ENCODE measurements at places on chromosomes 3 and 15.

DNA sequence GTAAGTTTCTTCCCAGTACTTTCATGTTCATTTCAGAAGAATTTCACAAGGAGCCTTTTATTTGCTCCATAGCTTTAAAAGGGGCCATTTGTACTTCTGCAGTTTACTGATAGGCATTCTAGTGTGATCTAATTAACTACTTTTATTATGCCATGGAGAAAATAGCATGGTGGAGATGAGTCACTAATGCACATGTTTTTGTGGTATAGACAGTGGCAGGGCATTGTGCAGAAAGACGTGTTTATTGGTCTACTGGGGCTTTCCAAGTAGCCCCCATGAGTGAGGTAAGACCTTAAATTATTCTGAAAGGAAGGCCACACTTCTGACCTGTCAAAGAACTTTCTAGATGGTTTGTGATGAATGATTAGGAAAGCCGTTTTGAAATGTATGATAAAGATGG, 810.0 kb upstream of the NR2F2 start:
- DNase-seq: no peak

DNA sequence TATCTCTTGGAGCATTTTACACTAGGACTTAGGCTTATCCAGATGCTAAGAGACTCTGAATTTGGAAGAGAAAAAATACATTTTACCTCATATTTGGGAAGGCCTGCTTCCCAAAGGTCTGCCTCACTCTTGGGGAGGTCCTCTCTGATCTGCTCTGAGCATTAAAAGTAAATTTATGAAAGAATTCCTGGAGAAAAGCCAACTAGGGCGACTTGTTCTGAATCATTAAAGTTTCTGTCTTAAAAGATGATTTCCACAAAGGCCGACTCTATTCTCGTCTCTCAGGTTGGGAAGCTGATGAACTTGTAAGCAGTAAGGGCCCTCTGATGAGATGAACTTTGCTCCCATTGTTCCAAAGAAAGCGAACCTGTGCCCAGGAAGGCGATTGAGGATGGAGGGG, 48.7 kb upstream of the HES1 start:
- no peak for DNase-seq

- DNase-seq: no peak
Observed at GRCh38 chr3:96865605-96866004, 51.2 kb downstream of the EPHA6 start.

- no peak for DNase-seq
Observed at GRCh38 chr3:182220013-182220412, 508.3 kb downstream of the SOX2 start.

DNA sequence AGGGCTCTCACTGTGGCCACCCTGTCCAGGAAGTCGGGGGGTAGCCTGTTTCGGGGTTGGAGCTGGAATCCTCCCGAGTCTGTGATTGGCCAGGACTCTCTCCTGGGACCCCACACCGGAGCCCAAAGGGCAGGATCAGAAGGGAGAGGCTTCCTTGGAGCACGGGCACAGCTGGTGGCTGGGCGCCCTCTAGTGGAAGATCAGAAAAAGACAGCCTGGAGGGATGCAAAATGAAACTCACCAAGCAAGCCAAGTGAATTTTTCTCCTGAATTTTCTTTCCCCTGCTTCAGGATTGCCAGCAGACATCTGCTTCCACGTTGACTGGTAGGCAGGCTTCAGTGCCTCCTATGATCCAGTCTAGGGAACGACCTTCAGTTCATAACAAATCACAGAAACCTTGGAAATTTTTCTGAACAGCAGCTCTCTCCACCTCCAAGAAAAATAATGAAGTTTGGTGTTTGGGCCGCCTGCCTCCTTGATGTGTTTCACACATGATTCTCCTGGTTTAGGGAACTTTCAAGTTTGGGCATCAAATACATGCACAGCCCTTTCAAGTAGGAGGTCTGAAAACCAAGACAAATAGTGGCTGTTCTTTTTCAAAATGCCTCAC, 224.6 kb downstream of the VPS13C start:
- peak; percentile 65 for DNase-seq

DNA sequence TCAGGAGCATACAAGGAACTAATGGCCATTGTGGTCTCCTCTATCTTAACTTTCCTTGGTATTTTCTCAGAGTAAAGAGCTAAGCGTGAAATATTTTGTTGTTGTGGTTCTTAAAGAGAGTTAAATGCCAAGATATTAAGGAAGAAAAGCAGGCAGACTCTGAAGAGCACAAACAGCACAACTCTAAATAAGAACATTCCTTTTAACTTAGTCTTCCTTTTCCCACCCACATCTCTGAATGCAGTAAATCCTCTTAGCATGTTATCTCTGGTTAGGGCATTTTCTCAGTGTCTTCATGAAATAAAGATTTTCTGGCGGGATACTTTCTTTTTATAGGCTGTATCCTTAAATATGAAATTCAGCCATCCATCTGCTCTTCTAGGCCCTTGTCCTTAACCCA, 1.5 kb downstream of the GPR87 start:
- no peak for DNase-seq

- DNase-seq: no peak
Observed at GRCh38 chr3:183044547-183045229, 54.6 kb downstream of the MCCC1 start.

DNA sequence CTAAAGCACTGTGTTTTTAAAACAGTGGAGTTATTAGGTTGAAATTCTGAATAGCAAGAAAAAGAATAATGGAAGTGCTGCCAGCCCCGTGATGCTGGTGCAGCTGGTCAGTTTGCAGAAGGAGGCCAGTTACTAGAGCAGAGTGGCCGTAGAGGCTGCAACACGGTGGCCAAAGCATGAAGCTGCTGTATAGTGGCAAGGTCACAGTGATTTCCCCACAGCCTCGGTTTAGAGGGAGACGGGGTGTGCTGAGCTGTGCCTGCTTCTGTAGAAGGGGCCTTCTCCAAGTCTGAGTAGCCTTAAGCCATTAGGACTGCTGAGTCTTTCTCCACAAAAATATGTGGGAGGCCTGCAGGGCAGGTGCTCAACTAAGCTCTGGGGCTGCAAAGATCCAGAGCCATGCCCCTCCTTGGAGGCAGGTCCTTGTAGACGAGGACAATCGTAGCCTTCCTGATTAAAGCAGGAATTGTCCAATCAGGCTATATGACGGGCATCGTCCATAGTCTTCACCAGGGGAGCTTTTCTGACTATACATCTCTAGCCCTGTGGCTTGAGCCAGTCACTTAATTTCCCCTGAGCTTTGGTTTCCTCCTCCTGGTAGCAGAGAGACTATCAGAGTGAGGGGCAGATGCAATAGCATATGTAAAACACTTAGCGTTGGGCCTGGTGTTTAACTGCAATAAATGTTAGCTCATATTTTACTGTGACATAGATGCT, 151.6 kb downstream of the PGPEP1L start:
- peak; percentile 43 for DNase-seq

DNA sequence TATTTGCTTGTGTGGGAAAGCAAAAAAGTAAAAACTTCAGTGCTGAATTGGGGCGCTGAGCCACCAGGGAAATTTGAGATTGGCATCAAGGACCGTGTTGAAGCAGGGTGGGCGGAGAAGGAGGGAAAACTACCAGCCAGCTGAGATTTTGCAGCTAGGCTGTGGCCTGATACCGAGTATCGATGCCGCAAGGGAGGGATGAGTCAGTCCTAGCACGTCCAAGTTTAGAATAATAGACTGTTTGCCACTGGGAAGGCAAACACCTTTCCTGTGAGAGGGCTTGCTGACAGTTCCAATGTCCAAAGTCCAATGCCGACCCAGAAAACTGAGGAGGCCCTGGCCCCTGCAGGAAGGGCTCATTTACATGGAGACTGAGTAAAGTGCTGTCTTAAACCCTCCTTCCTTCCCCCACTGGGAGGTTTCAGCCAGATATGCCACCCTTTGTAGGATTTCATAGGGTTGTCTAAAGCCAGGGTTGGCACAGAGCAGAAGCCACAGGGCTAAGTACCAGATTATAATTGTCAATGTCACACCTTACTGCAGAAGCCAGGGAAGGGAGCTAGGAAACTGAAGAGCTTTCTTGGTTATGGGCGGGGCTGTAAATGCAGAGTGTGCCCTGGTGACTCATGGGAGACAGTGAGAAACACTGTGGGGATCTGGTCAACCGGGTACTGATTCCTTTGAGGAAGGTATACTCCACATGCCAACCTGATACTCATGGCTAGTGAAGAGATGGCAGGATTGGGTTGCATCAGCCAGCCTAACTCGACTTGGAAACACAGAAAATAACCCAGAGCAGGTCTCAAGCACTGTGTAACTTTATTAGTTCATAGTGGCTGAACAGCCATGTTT, 28.4 kb upstream of the PIK3CB start:
- peak; percentile 65 for DNase-seq

GRCh38 chr15:62758126-62758951, 284.2 kb upstream of the TPM1 start:
- DNase-seq: peak; percentile 77

DNA sequence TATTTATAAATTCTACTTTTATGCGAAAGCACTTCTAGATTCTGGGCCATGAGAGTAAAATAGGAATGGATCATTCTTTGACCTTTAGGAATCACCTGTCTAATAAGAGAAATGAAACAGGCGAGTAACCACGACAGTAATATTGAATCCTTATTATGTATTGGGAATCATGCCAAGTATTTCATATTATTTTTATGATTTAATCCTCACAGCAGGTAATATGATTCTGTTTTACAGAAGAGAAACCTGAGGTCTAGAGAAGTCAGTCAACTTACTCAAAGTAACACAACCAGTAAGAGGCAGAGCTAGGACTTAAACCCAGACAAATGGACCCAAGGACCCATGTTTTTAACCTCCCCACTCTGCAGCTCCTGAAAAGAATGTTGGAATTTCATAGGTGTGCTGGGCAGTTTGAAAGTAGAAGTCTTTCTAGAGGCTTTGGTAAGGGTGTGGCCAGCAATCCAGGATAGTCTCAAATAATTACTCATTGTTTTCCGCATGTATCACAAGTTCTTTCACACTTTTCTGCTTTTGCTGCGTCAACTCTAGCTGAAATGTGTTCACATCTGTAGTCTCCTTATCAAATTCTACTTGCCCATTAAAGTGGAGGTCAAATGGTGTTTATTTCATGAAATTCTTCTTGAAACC, 181.7 kb downstream of the TPRG1 start:
- DNase-seq: no peak

GRCh38 chr3:76107935-76108570, 322.7 kb upstream of the ZNF717 start:
- DNase-seq: peak; percentile 67

- DNase-seq: peak; percentile 94
Observed at GRCh38 chr3:58093574-58094195, 85.5 kb downstream of the FLNB start.

GRCh38 chr3:42980209-42980608, 1.1 kb downstream of the GASK1A start:
- DNase-seq: no peak

DNA sequence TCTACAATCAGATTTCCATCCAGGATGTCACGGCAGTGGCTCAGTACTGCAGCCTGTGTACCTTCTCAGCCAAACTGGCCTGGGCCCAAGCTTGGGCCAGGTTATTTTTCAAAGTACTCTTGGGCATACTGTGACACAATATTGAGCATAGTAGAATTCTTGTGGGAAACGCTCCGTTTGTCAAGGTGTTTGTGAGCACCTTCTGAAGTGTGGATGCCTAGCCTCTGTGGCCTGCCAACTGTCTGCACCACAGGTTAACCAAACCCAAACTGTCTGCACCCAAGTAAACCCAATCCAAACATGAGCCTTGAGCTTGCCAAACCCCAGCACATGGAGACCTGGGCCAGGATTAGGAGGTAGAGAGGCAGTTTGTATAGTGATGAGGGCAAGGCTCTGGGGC, 25.4 kb downstream of the CTDSPL start:
- DNase-seq: no peak

DNA sequence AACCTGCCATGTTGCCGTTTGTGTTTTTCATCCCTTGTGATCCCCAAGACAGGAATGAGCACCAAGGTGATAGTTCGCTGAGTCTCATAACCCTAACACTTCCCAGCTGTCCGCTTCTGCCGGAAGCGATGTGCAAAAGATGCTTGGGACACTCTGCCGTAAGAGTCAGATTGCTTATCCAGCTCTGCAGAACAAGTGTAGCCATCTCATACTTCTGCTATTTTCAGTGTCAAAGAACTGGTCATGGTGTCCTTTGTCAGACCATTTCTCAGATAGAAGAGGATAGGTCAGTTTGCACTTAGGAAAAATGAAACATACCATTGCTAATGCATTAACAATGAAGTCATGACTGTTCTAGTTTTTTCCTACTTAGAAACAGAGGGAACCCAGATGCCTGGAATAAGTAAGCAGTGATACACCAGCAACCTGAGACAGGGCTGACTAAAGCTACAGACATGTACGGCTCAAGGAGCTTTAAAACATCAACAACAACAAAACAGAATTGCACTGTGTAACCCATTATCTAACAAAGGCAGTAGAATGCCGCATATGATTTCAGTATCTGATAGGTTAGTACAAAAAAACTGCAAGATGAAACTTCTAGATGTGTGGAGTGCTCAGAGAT, 134.0 kb upstream of the IL12A start:
- peak; percentile 93 for DNase-seq

DNA sequence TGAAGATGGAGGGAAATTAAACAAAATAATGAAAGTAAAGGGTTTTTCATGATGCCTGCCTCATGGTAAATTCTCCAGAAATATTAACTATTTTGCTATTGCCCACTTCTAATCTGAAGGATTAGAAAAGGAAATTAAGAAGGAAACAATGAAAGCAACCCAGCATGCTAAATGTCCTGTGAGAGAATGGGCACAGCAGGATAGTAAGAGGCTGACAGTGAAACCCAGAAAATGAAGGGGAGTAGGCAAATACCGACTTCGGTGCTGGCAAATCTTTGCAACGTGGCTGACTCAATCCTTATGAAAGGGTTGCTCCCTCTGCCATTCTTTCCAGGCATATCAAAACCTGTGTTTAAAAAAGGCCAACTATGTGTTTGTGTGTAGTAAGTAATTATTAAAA, 147.5 kb upstream of the SYNPR start:
- DNase-seq: no peak

DNA sequence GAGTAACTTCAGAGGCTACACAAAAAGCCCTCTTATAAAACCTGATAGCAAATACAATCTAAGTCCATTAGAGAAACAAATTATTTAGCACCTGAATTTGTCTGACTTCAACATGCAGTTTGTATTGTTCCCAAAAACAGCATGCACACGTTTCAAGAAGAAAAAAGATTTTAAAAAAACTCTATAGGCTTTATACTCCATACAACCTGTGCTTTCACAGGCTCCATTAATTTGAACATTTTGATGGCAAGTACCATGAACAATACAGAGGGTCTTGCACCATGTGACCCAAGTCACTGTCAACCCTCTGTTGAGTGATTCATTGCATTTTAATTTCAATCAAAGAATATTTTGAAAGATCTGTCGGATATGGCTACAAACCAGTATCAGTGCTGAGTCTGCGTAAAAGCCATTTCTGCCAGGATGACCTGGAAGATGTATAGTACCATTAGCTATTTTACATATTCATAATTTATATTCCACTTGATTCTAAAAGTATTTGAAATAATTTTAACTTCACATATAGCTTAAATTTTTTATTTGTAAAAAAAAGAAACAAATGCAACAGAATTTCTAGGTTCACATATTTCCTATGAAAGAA, 13.2 kb downstream of the ANXA2 start:
- no peak for DNase-seq

GRCh38 chr15:71278989-71279756, 163.9 kb downstream of the THSD4 start:
- DNase-seq: peak; percentile 98
